ENCODE measurements at places on chromosomes 5 and 9. TPM values are rescaled to one million over a fixed set of nuclear protein-coding genes. Genes with fewer than 3 reads are reported as not detected.

TLX3 gene
- not detected for total RNA-seq

MEF2C gene
- 45.6 TPM for total RNA-seq

SPOCK1 gene
- total RNA-seq = 84.6 TPM

PCDHGA2 gene
- total RNA-seq = 6.5 TPM

CEL gene
- total RNA-seq = not detected

VPS13A gene
- total RNA-seq = 47.6 TPM

IL17B gene
- total RNA-seq = not detected

MELK gene
- 3.6 TPM for total RNA-seq

GMCL2 gene
- not detected for total RNA-seq

WNT8A gene
- total RNA-seq = not detected

PTGDS gene
- total RNA-seq = 22.4 TPM

INSL6 gene
- total RNA-seq = not detected

MYMK gene
- not detected for total RNA-seq

CNTNAP3 gene
- 9.5 TPM for total RNA-seq

FBP2 gene
- not detected for total RNA-seq

ADCY2 gene
- total RNA-seq = 7.1 TPM

FOXD4L6 gene
- not detected for total RNA-seq

STC2 gene
- total RNA-seq = 4.3 TPM

NIPSNAP3A gene
- total RNA-seq = 51.0 TPM

SYNPO gene
- 18.5 TPM for total RNA-seq

PCDHGA3 gene
- total RNA-seq = 2.9 TPM

DENND1A gene
- 25.2 TPM for total RNA-seq

DMRT3 gene
- total RNA-seq = 0.75 TPM

OR1Q1 gene
- not detected for total RNA-seq

PDE6A gene
- total RNA-seq = not detected

CCDC192 gene
- not detected for total RNA-seq

CARD6 gene
- total RNA-seq = 23.0 TPM

GRM6 gene
- not detected for total RNA-seq

SHISAL2B gene
- total RNA-seq = not detected

CKMT2 gene
- total RNA-seq = 2.0 TPM

PLAC8L1 gene
- not detected for total RNA-seq

IFNK gene
- total RNA-seq = not detected

CCNI2 gene
- total RNA-seq = not detected

MARCOL gene
- not detected for total RNA-seq

PPP2R2B gene
- total RNA-seq = 0.66 TPM

TMEM215 gene
- total RNA-seq = not detected

C1QTNF2 gene
- 1.1 TPM for total RNA-seq

ANKRD20A1 gene
- total RNA-seq = 1.9 TPM

SPINK1 gene
- not detected for total RNA-seq

TAF11L9 gene
- not detected for total RNA-seq

IL5 gene
- not detected for total RNA-seq

SOX30 gene
- total RNA-seq = not detected

GDNF gene
- total RNA-seq = 0.17 TPM

TEK gene
- 14.3 TPM for total RNA-seq

BNC2 gene
- total RNA-seq = 20.5 TPM

SELENOP gene
- total RNA-seq = 1,986 TPM

ARID3C gene
- total RNA-seq = not detected

LCN1 gene
- not detected for total RNA-seq

RRAGA gene
- 80.5 TPM for total RNA-seq

RELL2 gene
- 0.49 TPM for total RNA-seq

ALDH1A1 gene
- total RNA-seq = 59.7 TPM

PCDHGB5 gene
- 6.5 TPM for total RNA-seq

PDZD2 gene
- total RNA-seq = 57.7 TPM

SLC4A9 gene
- 0.17 TPM for total RNA-seq

IL13 gene
- not detected for total RNA-seq

HNRNPK gene
- total RNA-seq = 450 TPM

CTNND2 gene
- total RNA-seq = not detected

ADGRD2 gene
- not detected for total RNA-seq

TCOF1 gene
- 18.2 TPM for total RNA-seq
